Hematopoietic multipotent progenitor cell treated with erythropoietin and hydrocortisone succinate and interleukin-3 and kit ligand, for 8 days (in vitro differentiated cells): ENCODE measurements at places on chromosomes 7 and 10.

DNA sequence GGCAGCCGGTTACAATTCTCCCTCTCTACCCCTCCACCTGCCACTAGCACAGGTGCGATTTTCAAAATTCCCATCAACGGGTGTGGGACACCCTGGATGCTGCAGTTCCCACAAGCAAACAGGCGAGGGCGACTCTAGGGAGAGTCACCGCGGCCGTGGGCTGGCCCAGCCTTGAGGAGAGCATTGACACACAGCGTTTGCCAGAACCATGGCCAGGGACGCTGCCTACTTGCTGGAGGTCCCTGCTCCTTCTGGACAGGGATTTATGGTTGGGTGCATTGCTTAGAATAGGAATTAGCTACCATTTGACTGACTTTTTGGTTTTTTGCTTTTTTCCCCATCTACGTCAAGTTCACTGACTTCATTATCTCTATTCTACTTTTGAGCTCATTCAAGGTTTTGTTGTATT lies 19.0 kb upstream of the CLDN4 start:
- peak; percentile 75 for DNase-seq

GRCh38 chr10:58265249-58265648 lies 2.4 kb downstream of the IPMK start:
- DNase-seq, result no peak

DNA sequence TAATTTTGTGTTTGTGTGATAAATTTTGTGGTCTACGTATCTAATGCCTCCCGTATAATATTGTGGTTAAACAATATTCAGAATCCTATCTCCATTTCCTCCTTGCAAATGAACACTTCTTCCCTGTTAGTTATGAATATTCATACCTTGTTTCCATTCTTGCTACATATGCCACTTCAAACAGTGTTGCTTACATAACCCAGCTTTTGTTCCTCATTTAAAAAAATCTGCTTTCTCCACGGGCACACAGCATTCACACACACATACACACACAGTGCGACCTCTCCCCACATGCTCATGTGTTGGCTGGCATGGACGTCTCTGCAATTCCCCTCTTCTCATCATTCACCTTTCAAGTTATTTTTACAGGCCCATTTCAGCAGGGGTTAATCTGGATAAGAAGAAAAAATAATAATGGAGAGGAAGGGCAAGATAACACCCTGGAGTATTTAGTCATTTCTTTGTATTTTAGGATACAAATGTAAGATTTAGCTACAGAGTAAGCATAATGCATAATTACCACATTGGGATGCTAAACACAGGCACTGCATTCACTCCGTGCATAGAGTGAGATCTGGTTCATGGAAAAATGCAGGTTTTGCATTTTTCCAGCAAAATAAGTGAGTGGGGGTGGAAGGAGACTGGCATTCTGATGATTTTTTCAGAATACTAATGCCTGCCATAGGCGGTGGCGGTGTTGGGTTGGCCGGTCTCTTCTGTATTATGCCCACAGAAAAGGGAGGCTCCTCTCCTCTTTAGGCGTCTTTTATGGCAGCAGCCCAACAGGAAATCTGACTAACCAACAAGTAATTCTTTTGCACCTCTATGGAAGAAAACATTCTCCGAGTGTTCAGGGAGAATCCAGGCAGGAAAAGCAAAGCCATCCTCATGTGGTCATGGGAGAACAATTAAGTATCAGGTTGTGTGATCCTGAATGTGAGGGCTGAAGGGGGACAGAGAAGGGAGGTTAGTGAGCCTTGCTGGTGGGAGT lies 31.7 kb upstream of the ELMO1 start:
- DNase-seq, result peak; percentile 35

GRCh38 chr10:70902661-70903261 lies 14.4 kb upstream of the PCBD1 start:
- no peak for DNase-seq

GRCh38 chr10:51366044-51366443 lies 291.8 kb downstream of the PRKG1 start:
- no peak for DNase-seq

DNA sequence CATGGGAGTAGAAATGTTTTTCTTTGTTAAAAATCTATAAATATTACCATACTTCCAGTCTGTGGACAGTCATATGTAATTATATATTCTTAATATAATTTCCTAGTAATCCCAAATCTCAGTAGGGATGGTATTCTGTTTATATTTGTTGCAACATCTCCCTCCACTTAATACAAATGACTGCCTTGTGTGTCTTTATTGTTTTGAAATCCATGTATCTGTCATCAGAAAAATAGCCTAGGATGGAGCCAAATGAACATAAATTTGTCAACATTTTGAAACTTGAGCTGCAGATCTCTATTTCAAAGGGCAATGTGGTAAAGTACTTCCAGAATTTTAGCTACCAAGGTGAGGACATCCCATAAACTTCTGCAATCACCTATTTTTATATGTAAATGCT lies 290.7 kb downstream of the TSPAN12 start:
- DNase-seq, result no peak
